ENCODE measurements at places on chromosomes 1 and 21.

GRCh38 chr1:59971464-59971911, 44.9 kb upstream of the CYP2J2 start:
- peak; percentile 65 for DNase-seq

DNA sequence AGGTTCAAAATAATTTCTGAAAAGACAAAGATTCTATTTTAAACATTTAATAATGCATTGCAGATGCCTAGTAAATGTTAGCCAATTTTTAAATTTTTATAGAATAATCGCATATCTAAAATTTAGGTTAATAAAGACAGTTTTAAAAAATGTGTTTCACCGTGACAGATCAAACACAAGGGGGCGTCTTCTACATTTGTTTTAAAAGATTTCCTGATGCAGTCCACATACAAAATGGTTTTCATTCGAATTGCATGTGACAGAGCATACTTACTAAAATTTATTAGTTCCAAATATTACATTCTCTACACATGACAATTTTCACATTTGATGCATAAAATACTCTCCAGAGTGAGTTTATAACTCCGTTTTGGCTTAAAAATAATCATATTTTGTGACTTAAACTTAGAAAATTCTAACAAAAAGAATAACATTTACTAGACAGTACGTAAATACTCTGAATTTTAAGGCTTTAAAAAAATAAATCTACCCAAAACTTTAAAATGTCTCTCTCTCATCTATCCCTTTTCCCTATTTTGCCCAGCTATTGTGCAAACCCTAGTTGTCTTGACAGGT, 75.5 kb downstream of the ADAMTS1 start:
- peak; percentile 33 for DNase-seq

DNA sequence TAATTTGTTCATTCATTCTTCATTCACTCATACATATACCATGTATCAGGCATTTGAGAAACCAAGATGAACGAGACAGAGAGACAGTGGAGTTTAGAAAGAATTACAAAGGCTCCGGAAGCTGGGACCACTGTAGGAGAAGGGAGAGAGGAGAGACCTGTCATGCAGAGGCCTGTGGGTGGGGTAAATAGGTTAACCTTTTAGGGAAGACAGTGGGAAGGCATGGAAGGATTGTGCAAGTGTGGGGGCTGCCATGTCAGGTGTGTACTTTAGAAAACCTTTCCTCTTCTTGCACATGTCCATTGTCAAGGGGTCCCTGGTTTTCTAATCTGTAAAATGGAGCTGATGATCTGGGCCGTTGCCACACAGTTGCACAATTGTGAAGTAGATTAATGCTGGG, 44.2 kb upstream of the POU3F1 start:
- DNase-seq = no peak

- no peak for DNase-seq
Measured at GRCh38 chr1:218665221-218665620, 320.1 kb downstream of the TGFB2 start.

- DNase-seq = peak; percentile 66
Measured at GRCh38 chr1:85339089-85339488, 62.7 kb upstream of the BCL10 start.

GRCh38 chr1:218443255-218443654, 98.1 kb downstream of the TGFB2 start:
- DNase-seq = no peak

- DNase-seq = no peak
Measured at GRCh38 chr1:220808345-220809186, 21.9 kb downstream of the MTARC1 start.

GRCh38 chr21:15735409-15735808, 5.6 kb downstream of the USP25 start:
- peak; percentile 41 for DNase-seq

DNA sequence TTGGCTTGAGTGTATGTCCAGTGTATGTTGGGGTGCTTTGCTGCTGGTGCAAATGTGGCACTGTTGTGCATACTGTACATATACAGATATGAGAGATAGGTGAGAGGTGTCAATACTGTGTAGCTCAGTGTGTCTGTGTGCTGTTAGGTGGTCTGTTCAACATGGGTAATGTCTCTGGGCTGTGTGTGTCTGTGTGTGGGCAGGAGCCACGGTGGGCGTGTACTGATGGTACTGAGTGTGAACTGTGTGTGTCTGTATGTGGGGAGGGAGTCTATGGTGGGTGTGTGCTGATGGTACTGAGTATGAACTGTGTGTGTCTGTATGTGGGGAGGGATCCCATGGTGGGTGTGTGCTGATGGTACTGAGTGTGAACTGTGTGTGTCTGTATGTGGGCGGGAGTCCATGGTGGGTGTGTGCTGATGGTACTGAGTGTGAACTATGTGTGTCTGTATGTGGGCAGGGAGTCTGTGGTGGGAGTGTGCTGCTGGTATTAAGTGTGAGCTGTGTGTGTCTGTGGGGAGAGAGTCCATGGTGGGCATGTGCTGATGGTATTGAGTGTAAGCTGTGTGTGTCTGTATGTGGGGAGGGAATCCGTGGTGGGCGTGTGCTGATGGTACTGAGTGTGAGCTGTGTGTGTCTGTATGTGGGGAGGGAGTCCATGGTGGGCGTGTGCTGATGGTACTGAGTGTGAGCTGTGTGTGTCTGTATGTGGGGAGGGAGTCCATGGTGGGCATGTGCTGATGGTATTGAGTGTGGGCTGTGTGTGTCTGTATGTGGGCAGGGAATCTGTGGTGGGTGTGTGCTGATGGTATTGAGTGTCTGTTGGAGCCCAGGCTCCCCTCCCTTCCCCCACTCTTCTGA, 32.2 kb upstream of the FOXO6 start:
- DNase-seq = no peak

- no peak for DNase-seq
Measured at GRCh38 chr1:2935751-2936390, 85.4 kb upstream of the ACTRT2 start.

DNA sequence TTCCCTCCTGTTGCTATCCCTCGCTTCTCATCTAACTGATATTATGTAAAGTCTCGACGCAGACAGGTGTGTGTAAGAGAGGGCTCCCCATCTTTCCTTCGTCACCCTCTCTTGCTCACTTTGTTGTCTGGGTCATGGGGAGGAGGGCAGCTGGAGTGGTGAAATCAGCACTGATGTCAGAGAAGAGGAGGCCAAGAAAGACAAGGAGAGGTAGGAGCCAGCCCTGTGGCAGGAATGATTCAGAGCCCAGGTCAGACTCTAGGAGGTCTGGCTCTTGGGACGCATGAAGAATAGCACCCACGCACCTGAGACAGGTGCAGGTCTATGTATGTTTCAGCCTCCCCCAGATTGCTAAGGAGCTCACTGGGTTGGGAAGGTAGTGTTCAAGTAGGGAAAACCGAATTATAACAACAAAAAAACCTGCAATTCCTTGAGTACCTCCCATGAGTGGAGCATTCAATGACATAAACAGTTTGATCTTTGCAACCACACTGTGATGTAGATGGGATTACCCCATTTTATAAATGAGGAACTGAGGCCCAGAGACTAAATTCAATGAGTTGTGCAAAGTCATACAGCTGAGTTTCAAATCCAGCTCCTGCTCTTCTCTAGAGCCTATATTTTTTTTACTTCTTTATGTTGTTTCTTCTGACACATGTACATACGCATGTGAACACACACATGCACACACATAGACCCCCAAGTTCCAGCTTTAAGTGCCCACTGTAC, 10.4 kb downstream of the NUAK2 start:
- no peak for DNase-seq

- DNase-seq = no peak
Measured at GRCh38 chr1:77553568-77554291, 128.7 kb downstream of the ZZZ3 start.

DNA sequence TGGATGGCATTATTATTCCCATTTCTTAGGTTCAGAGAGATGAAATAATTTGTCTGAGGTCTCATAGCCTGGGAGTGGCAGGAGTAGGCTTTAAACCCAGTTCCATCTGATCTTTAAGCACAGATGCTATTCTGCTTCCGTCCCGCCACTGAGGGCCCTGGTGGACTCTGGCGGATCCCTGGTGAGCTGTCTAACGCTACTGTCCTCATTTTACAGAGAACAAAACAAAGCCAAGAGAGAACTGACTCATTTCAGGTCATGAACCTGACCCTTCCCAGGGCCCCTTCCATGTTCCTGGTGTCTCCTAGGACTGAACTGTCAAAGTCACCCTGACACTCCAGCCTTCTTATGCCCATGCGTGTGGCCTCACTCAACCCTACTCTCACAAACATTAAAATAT, 3.1 kb upstream of the GALE start:
- no peak for DNase-seq

GRCh38 chr1:236002025-236002390, 62.9 kb downstream of the NID1 start:
- no peak for DNase-seq

DNA sequence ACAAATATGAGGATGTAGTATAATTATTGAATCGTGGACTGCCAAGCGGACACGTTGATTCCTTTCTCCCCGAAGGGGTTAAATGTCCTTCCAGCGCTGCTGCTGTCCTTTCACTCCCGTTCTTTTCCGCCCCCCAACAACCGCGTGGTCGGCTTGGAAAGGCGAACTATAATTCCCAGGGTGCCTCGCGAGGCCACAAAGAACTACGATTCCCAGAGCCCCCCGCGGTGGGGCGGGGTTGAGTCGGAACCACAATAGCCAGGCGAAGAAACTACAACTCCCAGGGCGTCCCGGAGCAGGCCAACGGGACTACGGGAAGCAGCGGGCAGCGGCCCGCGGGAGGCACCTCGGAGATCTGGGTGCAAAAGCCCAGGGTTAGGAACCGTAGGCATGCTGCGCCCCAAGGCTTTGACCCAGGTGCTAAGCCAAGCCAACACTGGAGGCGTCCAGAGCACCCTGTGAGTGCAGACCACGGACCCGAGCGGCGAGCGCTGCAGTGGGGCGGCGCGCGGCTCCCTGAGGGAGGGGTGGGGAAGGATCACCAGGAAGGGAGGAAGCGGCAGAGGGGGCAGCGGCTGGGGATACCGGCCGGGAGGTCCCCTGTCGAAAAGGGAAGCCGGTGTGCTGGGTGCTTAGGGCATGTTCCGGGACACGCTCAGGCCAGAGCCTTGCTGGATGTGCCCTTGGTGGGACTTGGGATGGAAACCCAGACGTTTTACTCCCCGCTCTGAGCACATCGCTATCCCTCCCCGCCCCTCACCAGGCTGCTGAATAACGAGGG, at the start of gene LAMTOR2:
TSS of gene LAMTOR2 (plus strand) at position 283 of the 781 bp plus-strand sequence. CDS start at position 391, 108 bp downstream.
- peak; percentile 99 for DNase-seq

GRCh38 chr1:60832367-60832766, 250.0 kb upstream of the NFIA start:
- no peak for DNase-seq

DNA sequence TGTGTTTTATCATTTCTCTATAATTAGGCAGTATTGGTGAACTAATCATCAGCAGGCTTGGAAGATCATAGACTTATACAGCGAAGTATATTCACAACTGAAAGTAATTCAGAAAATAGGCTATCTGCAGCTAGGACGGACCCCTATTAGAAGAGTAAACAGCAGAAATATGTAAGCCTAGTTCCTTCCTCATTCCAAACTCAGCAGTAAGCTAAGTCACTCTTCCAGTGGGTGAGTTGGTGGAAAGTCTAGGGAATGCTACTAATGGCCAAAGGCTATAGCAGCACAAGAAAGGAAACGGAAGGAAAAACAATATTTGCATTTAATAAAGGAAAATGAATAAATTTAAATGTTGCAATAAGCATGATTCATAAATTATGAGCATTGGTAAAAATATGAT, 918.1 kb upstream of the TMPRSS15 start:
- peak; percentile 10 for DNase-seq

GRCh38 chr1:31765041-31765467, 914 bp upstream of the ADGRB2 start:
- peak; percentile 59 for DNase-seq

GRCh38 chr1:22414244-22414751, 37.4 kb upstream of the ZBTB40 start:
- DNase-seq = no peak

DNA sequence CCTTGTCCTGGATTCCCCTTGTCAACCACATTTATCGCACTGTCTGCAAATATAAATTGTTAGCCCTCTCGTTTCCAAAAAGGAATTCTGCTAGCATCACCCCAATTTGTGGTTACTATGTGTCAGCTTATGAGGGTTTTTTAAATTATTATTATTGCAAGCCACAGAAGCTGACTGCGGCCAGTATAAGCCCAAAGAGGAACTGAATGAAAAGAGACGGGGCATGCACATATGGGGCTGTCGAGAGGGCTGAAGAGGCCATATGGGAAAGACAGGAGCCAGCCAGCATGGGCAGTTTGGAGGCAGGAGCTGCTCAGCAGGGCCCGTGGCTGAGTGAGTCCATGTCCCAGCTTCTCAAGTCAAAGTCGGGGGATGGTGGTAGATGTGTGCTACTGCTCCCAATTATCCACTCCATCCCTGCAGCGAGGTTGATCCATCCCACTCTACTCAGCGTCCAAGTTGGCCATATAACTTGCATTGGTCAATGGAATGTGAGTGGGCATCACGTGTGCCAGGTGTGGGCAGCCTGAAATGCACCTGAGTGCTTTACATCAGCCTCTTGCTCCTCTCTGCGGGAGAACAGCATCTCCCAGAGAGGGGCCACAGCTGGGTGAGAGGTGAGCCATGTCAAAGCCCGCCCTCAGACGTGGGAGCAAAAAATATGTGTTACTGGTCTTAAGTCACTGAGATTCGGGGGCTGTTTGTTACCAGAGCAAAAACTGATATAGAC, 37.6 kb upstream of the LDLRAP1 start:
- no peak for DNase-seq

DNA sequence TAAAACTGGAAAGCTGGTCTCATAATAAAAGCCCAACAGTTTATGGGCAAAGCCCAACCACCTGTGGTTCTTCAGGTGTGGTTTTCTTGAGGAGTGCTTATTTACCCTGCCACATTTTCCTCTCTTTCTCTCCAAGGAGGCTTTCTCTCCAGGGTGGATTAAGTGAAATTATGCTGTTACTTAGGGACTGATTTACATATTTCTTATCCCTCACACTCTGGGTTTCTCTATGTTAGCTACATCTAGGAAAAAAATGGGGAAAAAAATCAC, 4.8 kb downstream of the TBX19 start:
- DNase-seq = peak; percentile 41

DNA sequence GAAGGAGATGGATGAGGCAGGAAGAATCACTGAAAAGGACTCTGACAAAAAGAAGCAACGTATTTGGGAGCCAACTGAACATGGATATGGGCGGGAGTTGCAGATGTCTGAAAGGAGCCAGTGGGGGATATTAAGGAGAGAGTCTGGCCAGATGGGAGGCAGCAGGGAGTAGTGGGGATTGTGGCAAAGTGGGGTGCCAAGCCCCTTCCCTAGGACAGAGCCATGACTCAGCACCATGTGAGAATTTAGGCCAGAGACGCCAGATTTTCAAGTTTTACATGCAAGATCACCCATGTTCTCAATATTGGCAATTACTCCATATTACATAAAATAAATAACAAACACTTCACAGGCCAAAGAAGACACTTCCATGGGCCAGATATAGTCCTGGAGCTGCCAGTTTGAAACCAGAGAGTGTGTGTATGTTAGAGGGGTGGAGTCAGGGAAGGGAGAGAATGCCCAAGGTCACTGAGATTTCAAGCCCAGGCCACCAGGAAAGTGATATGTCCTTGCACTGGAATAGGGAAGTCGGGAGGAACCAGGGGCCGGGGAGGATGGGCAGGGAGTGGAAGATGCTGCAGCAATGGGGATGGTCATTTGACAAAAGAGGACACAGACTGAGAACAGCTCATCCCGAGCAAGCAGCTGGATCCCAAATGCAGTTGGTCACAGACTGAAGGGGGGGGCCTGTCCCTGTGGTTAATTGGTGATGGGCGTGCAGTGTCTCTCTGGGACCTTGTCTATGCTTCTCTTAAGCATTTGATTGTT, 23.5 kb downstream of the TMEM51 start:
- DNase-seq = no peak

GRCh38 chr1:25204797-25205480, 27.4 kb downstream of the SYF2 start:
- peak; percentile 71 for DNase-seq

GRCh38 chr1:167648252-167648849, 18.3 kb downstream of the RCSD1 start:
- DNase-seq = no peak

Measured in mesendoderm (in vitro differentiated cells).